ENCODE measurements at places on chromosomes 4 and X.
A peak's percentile ranks its signal among the peaks of the same experiment; 100 is the strongest.

GRCh38 chr4:135718019-135718418, 1516.4 kb upstream of the PABPC4L start:
- no peak for DNase-seq

GRCh38 chr4:153022241-153022715, 86.2 kb downstream of the FHDC1 start:
- DNase-seq = no peak

- no peak for DNase-seq
Measured at GRCh38 chrX:19679787-19680186, 164.5 kb upstream of the MAP3K15 start.

DNA sequence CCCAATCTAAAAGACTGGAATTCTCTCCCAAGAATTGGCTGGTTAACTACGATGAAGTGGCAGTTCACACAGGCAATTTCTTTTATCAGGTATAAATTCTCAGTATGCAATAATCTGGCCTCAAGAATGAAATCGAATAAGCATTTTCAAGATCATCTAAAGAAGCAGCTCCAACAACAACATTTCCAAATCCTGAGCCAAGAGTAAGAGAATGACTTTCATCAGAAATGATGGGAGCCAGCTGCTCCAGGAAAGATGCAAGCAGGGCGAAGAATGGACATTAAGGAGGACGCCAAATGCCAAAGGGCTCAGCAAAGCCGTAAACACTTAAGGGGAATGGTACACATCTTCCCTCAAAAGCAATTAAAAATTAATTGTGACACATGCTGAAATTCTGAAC, 12.0 kb downstream of the ADAMTS3 start:
- no peak for DNase-seq

DNA sequence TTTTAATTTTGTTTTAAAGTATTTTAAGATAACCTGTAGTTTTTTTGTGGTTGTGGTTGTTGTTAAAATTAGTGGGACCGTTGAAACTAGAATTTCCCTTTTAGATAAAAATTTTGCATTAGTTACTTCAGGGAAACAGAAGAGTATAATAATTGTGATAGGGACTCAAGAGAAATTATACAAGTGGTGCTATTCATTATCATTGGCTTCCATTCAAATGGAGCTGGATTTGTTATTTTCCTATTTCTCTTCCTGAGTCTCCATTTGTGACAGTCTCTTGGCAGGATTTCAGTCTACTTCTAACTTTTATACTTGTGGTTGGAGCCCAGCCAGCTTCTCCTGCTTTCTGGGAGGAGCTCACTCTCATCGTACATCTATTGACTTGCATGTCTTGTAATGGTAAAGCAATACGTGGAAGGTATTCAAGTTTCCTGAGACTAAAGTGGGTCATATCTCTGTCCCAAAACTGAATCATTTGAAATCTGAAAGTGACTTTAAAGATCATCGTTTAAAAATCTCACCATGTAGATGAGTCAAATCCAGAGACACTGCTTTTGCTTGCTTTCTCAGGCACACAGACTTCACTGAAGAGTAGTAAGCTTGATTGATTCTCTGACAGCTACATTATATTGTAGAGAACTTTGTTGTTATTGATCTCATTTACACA, 155.8 kb downstream of the RPA4 start:
- DNase-seq = no peak

GRCh38 chr4:77818602-77819403, at the start of gene CNOT6L:
Gene CNOT6L, minus strand, starts transcription at chr4:77819368. Its CDS starts 60 bp downstream, at chr4:77819308.
- DNase-seq = peak; percentile 87

GRCh38 chr4:56229947-56230346, 157.3 kb downstream of the AASDH start:
- DNase-seq = no peak

DNA sequence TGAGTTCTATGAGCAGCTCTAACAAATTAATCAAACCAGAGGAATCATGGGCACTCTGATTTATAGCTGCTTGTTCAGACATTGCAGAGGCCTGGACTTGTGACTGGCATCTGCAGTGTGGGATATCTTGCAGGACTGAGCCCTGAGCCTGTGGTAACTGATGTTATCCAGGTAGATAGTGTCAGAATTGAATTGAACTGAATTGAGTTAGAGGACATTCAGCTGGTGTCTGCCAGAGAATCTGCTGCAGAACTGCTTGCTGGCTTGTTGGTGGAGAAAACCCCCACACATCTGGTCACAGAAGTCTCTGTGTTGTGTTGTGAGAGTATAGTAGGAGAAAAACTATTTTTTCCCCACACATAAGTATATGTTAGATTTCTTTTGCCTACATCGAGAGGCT, 42.2 kb downstream of the SMIM20 start:
- no peak for DNase-seq

GRCh38 chr4:55458164-55458563, 62.4 kb downstream of the TMEM165 start:
- no peak for DNase-seq

GRCh38 chr4:81628489-81628888, 156.8 kb upstream of the RASGEF1B start:
- DNase-seq = no peak

DNA sequence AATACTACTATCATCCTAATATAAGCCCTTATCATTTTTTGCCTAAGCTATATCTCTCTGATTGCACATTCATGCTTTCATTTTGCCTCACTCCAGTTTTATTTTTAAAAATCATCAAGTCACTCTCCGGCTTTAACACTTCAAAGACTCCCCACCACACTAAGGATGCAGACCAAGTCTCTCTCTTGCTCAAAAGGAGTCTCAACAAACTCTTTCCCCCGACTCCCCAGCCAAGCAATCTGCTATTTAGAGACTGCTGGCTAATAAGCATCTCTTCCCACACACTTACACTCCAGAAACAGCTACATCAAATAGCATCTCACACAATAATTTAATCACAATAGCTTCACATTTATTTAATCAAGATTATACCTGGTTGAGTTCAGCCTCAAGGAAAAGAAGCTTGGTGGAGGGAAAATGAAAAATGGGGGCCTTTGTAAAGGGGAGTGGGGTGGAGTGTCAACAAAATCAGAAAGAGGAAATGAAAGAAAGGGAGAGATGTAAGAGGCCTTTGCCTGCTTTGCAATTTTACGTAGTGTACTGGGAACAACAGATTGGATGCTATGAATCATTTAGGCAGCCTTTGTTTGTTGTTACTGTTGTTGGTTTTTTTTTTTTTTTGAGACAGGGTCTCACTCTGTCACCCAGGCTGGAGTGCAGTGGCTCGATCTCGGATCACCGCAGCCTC, 104.1 kb upstream of the MCF2 start:
- no peak for DNase-seq

- peak; percentile 39 for DNase-seq
Measured at GRCh38 chr4:145557720-145558119, 61.5 kb upstream of the MMAA start.

DNA sequence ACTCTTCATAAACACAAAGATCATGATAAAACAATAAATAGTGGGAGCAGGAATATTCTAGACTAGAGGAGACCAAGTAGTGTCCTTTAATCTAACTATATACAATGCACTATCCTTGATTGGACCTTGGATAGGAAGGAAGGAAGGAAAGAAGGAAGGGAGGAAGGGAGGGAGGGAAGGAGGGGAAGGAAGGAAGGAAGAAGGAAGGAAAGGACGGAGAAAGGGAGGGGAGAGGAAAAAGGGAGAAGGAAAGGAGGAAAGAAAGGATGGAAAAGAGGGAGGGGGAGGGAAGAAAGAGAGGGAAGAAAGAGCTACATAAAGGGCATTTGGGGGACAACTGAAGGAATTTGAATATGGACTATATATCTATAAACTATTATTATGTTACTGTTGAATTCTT, 95.0 kb upstream of the SMARCAD1 start:
- DNase-seq = no peak

GRCh38 chr4:142434519-142435224, 411.4 kb downstream of the INPP4B start:
- DNase-seq = peak; percentile 41

DNA sequence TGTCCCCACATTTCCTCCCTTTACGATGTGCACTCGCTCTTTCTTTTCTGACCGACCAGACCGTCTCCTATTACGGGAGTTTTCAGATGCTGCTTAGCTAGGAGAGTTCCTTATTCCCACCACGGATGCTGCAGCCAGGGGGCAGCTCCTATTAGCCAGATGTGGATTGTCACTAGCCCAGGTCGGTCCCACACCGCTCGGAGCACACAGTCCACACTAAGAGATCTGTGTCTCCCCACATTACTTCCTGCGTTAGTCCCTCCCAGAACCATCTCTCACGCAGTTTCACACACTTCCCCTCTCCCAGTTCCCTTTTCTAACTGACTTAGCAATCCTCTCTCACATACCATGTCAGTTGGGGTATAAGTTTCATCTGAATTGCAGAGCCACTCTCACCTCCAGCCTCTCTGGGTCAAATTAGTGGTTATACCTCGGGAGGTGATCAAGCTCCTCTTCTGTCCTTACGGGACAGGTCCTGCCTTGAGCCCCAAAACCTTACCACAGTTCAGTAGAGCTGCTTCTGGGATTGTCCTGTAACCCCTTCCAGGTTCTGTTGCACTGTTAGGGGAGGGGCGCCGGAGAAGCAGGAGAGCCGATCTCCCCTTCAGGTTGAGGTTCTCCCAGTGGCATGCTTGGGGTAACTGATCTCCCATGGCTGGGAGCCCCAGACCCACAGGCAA, 28.2 kb downstream of the SULT1E1 start:
- peak; percentile 14 for DNase-seq

All from CD4-positive, alpha-beta T cell treated with Interleukin-4 for 4 hours (primary cell).